MCF 10A (cell line): ENCODE measurements at places on chromosomes 2 and 18. TPM values are rescaled to one million over a fixed set of nuclear protein-coding genes. Genes with fewer than 3 reads are reported as not detected.
A peak's percentile ranks its signal among the peaks of the same experiment; 100 is the strongest.

VWA3B gene
- not detected in 2 replicates for total RNA-seq

GRCh38 chr2:72911256-72911655 lies 6.1 kb upstream of the EMX1 start:
- no peaks in the 10 kb centered on the region for H3K36me3 ChIP-seq
- peaks cover 72% of the 10 kb centered on the region for H3K27me3 ChIP-seq
- H3K4me3 ChIP-seq, result no peak overlapping the region
- peaks cover 6% of the 10 kb centered on the region for H3K4me1 ChIP-seq
- DNase-seq, result no peak

MEP1B gene
- not detected in 2 replicates for total RNA-seq

GRCh38 chr2:233410196-233410760 lies 56.0 kb downstream of the DGKD start:
- H3K4me3 ChIP-seq, result no peak overlapping the region
- no peaks in the 10 kb centered on the region for H3K27me3 ChIP-seq
- DNase-seq, result no peak
- H3K36me3 ChIP-seq, result peaks cover 9% of the 10 kb centered on the region
- H3K27ac ChIP-seq, result no peak overlapping the region

DNA sequence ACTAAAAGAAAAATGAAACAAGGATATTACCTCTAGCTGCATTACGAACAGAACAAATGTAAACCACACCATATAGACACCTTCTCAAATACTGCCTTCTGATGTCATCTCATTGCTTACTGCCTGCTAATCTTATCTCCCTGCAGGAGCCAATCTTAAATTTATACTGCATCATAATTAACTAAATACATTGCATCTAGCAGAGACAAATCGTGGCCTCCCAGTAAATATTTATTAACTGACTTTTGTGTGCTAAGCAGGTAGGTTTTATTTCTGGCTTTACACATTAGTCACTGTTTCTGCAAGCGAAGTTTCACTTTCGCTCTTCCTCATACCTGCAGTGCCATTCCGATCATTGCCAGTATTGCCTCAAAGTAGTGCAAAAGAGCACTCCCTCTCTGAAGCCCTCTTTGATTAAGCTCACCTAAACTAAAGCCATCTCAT lies 67.5 kb downstream of the SPATS2L start:
- no peaks in the 10 kb centered on the region for H3K27me3 ChIP-seq
- DNase-seq, result peak; percentile 52
- H3K4me3 ChIP-seq, result peak overlapping the region; percentile 72
- H3K36me3 ChIP-seq, result peaks cover 6% of the 10 kb centered on the region
- H3K4me1 ChIP-seq, result peaks cover 20% of the 10 kb centered on the region

- H3K4me3 ChIP-seq, result no peak overlapping the region
- H3K27me3 ChIP-seq, result no peaks in the 10 kb centered on the region
- no peak for DNase-seq
Observed at GRCh38 chr2:60495041-60495625, 58.3 kb downstream of the BCL11A start.

CKAP2L gene
- total RNA-seq, result 14.7 and 21.6 TPM in 2 replicates

- DNase-seq, result peak; percentile 65
- H3K27me3 ChIP-seq, result peaks cover 37% of the 10 kb centered on the region
- no peak overlapping the region for H3K4me3 ChIP-seq
- H3K27ac ChIP-seq, result no peak overlapping the region
- peaks cover 24% of the 10 kb centered on the region for H3K4me1 ChIP-seq
Observed at GRCh38 chr2:555164-555922, 121.9 kb downstream of the TMEM18 start.

DNA sequence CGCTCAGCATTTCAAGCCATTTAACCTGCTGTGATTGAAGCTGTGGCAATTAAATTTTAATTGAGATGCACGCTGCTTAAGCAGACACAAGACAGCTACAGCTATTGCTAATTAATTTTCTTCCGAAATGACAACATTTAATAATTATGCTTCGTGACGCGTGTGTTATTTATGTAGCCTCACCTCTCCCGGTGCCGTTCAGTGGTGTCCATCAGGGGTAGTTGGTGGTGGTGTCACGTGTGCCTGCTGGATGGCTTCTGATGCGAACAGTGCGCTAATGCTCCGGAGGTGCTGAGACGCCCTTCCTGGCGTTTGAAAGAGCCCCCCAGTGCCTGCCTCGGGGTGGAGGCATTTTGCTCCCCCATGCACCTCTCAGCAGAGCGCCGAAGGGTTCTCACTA lies 39.5 kb downstream of the GLI2 start:
- H3K27me3 ChIP-seq, result no peaks in the 10 kb centered on the region
- H3K4me3 ChIP-seq, result no peak overlapping the region
- DNase-seq, result no peak
- H3K27ac ChIP-seq, result no peak overlapping the region
- H3K36me3 ChIP-seq, result no peaks in the 10 kb centered on the region

PDE11A gene
- not detected in 2 replicates for total RNA-seq

DNA sequence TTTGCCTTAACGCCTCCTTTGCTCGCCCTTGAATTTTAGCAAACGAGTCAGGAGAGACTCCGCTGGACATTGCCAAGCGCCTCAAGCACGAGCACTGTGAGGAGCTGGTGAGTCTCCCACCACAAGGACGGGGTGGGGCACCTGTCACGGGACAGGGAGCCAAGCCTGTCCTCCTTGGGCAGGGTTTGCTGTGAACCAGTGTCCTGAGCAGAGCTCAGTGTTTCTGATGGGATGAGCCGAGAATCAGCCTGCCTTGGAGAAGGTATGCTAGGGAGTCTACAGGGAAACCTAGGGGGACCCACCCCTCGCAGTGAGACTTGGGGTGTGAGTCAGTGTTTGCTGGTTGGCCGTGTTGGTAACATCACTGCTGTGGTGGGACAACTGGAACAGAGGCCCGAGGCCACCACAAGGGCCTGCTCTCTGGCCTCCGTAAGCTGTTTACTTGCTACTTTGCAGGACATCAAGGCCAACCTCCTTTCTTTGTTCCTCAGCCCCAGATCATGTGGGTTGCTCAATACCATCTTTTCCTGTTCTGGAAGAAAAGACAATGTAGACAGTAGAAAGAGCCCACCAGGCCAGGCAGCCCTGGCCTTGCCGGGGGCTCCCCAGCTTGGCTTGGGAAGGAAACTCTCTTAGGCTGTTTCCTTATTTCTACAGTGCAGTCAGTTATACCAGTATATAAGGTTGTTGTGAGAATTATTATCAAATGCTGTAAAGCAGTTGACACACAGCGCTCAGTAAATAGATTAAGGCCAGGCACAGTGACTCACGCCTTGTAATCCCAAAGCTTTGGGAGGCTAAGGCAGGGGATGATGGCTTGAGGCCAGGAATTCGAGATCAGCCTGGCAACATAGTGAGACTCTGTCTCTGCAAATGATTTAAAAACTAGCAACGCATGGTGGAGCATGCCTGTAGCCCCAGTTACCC lies 42.4 kb downstream of the ITGB1BP1 start:
- H3K36me3 ChIP-seq, result peaks cover 73% of the 10 kb centered on the region
- peak; percentile 94 for DNase-seq
- peak overlapping the region; percentile 84 for H3K27ac ChIP-seq
- peaks cover 16% of the 10 kb centered on the region for H3K4me1 ChIP-seq
- peak overlapping the region; percentile 11 for H3K4me3 ChIP-seq
- no peaks in the 10 kb centered on the region for H3K27me3 ChIP-seq

GRCh38 chr2:10889651-10890215 lies 22.0 kb upstream of the KCNF1 start:
- no peaks in the 10 kb centered on the region for H3K36me3 ChIP-seq
- DNase-seq, result peak; percentile 17
- no peak overlapping the region for H3K4me3 ChIP-seq
- peaks cover 74% of the 10 kb centered on the region for H3K27me3 ChIP-seq
- H3K4me1 ChIP-seq, result no peaks in the 10 kb centered on the region

DNA sequence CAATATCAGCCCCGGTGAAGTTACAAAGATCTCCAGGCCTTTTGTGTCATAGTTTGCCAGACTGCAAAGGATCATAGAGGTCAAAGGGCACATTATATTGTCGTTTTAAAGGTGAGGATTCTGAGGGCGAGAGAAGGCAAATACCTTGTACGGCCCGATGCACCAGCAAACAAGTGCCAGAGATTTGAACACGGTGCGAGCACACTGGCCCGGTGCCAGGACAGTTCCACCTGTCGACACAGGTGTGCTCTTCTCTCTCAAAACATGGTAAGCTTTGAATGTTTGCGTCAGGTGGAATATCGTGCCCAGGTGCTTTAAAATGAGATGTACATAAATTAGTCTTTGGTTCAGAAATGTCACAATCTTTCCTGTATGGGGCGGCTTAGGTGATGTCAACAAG lies 776.1 kb upstream of the ID2 start:
- no peak overlapping the region for H3K4me3 ChIP-seq
- DNase-seq, result no peak
- no peaks in the 10 kb centered on the region for H3K4me1 ChIP-seq
- no peak overlapping the region for H3K27ac ChIP-seq
- H3K27me3 ChIP-seq, result no peaks in the 10 kb centered on the region

- no peak overlapping the region for H3K4me3 ChIP-seq
- no peak overlapping the region for H3K27ac ChIP-seq
- H3K36me3 ChIP-seq, result no peaks in the 10 kb centered on the region
- H3K4me1 ChIP-seq, result no peaks in the 10 kb centered on the region
- H3K27me3 ChIP-seq, result no peaks in the 10 kb centered on the region
- DNase-seq, result no peak
Observed at GRCh38 chr2:234339501-234339900, 157.4 kb downstream of the ARL4C start.

EVA1A gene
- 7.6 and 14.4 TPM in 2 replicates for total RNA-seq

AMER3 gene
- total RNA-seq, result not detected in 2 replicates

GRCh38 chr18:79248495-79249060 lies 147.2 kb upstream of the NFATC1 start:
- DNase-seq, result no peak
- peaks cover 9% of the 10 kb centered on the region for H3K4me1 ChIP-seq
- no peaks in the 10 kb centered on the region for H3K36me3 ChIP-seq
- no peaks in the 10 kb centered on the region for H3K27me3 ChIP-seq

- no peak for DNase-seq
- H3K27me3 ChIP-seq, result no peaks in the 10 kb centered on the region
- H3K27ac ChIP-seq, result peak overlapping the region; percentile 49
- no peak overlapping the region for H3K4me3 ChIP-seq
- peaks cover 12% of the 10 kb centered on the region for H3K4me1 ChIP-seq
Observed at GRCh38 chr2:174397773-174398172, 2.2 kb downstream of the SCRN3 start.

GRCh38 chr2:231308631-231309428 lies 86.7 kb upstream of the B3GNT7 start:
- H3K4me3 ChIP-seq, result no peak overlapping the region
- H3K27me3 ChIP-seq, result no peaks in the 10 kb centered on the region
- H3K4me1 ChIP-seq, result peaks cover 7% of the 10 kb centered on the region
- H3K27ac ChIP-seq, result no peak overlapping the region
- H3K36me3 ChIP-seq, result no peaks in the 10 kb centered on the region

- H3K36me3 ChIP-seq, result no peaks in the 10 kb centered on the region
- peaks cover 20% of the 10 kb centered on the region for H3K27me3 ChIP-seq
- no peak overlapping the region for H3K4me3 ChIP-seq
- H3K4me1 ChIP-seq, result no peaks in the 10 kb centered on the region
- peak; percentile 11 for DNase-seq
Observed at GRCh38 chr18:64972545-64972944, 778.3 kb upstream of the CDH7 start.

GRCh38 chr2:38608755-38609154 lies 6.0 kb upstream of the HNRNPLL start:
- H3K27ac ChIP-seq, result no peak overlapping the region
- H3K4me3 ChIP-seq, result no peak overlapping the region
- DNase-seq, result no peak
- H3K4me1 ChIP-seq, result no peaks in the 10 kb centered on the region

GRCh38 chr2:127662937-127663565 lies 12.3 kb downstream of the LIMS2 start:
- peaks cover 33% of the 10 kb centered on the region for H3K27me3 ChIP-seq
- no peak for DNase-seq
- H3K36me3 ChIP-seq, result no peaks in the 10 kb centered on the region
- no peak overlapping the region for H3K27ac ChIP-seq

DNA sequence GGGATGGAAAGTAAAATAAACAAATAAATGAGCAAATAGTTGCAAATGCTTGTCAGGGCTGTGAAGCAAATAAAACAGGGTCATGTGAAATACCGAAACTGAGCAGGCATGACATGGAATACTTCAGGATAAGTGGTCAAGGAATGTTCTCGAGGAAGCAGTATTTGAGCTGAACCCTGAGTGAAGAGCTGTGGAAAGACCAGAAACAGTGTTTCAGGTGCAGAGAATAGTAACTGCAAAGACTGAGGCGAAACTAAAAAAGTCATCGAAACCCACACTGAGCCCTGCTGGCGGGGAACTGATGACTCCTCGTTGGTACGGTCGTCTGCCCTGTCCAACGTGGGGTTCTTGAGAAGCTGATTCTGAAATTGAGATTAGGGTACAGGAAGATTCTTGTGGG lies 27.2 kb upstream of the MYCN start:
- no peak overlapping the region for H3K27ac ChIP-seq
- H3K4me1 ChIP-seq, result peaks cover 13% of the 10 kb centered on the region
- H3K4me3 ChIP-seq, result no peak overlapping the region
- no peak for DNase-seq

ZSWIM2 gene
- total RNA-seq, result not detected in 2 replicates

- H3K36me3 ChIP-seq, result no peaks in the 10 kb centered on the region
- no peak overlapping the region for H3K27ac ChIP-seq
- DNase-seq, result no peak
- no peak overlapping the region for H3K4me3 ChIP-seq
Observed at GRCh38 chr2:16105669-16106281, 165.4 kb downstream of the MYCN start.

- H3K4me1 ChIP-seq, result peaks cover 22% of the 10 kb centered on the region
- H3K27ac ChIP-seq, result peak overlapping the region; percentile 93
- no peak for DNase-seq
- H3K36me3 ChIP-seq, result peaks cover 17% of the 10 kb centered on the region
Observed at GRCh38 chr2:71067567-71068217, 756 bp upstream of the NAGK start.

DNA sequence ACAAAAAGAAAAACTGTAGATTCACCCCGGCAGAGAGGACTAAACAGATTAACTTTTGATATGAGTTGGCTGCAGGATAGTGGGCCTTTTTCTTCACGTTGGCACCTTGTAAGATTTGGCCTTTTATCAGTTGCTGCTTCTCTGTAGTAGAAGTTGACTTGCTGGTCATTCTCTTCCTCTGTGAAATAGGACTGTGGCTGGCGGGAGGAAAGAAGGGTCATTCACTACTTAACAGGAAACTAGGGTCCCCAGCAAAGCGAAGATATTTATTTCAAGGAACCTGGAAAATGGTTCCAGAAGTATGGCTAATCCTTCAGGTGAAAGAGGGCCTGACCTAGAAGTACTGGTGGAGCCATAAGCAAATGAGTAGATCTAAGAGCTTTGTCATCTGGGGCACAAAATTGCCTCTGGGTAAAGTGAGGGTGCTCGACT lies 383 bp upstream of the ATP5MC3 start:
- DNase-seq, result no peak
- peak overlapping the region; percentile 96 for H3K27ac ChIP-seq
- H3K36me3 ChIP-seq, result peaks cover 43% of the 10 kb centered on the region
- peak overlapping the region; percentile 93 for H3K4me3 ChIP-seq
- no peaks in the 10 kb centered on the region for H3K27me3 ChIP-seq
- H3K4me1 ChIP-seq, result peaks cover 14% of the 10 kb centered on the region

SPTBN1 gene
- total RNA-seq, result 148 and 171 TPM in 2 replicates

CNDP1 gene
- not detected in 2 replicates for total RNA-seq
